Karpas-422 (cell line): ENCODE measurements at places on chromosomes 2 and 18. TPM values are rescaled to one million over a fixed set of nuclear protein-coding genes. Genes with fewer than 3 reads are reported as not detected.

- H3K4me3 ChIP-seq, result no peak overlapping the region
- H3K4me1 ChIP-seq, result peaks cover 7% of the 10 kb centered on the region
- H3K27me3 ChIP-seq, result no peaks in the 10 kb centered on the region
- H3K27ac ChIP-seq, result no peak overlapping the region
Measured at GRCh38 chr2:231597014-231597611, 4.4 kb downstream of the TEX44 start.

DNA sequence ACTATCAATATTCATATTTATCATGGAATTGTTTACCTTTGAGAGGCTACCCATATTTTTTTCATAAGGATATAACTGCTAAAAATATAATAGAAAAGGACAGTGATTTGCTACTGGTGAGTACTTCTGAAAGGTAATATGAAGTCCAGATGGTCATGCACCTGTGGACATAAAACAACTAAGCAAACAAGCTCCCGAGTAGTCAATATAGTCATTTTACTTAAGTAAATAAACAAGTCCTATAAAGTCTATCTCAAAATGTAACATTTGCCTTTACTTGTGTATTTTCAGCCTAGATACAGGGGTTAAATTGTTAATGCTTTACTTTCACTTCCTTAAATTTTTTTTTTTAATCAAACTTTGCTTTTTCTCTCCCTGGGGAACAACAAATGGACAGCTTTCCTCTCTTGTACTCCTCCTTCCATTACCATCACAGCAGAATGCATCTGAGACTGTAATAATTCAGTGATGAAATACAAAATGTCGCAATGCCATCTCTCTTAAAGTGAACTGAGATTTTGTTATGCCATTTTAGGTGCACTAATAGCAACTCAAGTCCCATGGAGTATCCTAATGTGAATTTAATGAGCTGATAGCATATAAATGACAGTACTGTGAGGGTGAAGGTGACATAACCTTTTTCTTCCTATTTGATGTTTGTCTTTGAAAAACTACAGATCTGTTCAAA, 1325.4 kb upstream of the ZEB2 start:
- H3K36me3 ChIP-seq, result no peaks in the 10 kb centered on the region
- peak; percentile 68 for DNase-seq
- no peak overlapping the region for H3K27ac ChIP-seq
- no peak overlapping the region for H3K4me3 ChIP-seq
- H3K4me1 ChIP-seq, result peaks cover 15% of the 10 kb centered on the region

- H3K27me3 ChIP-seq, result no peaks in the 10 kb centered on the region
Measured at GRCh38 chr18:10099539-10100140, 185.8 kb downstream of the VAPA start.

WNT6 gene
- 7.8 and 7.9 TPM in 2 replicates for total RNA-seq

TEKT4 gene
- not detected in 2 replicates for total RNA-seq

- H3K27me3 ChIP-seq, result no peaks in the 10 kb centered on the region
- no peak overlapping the region for H3K27ac ChIP-seq
- no peaks in the 10 kb centered on the region for H3K4me1 ChIP-seq
- H3K4me3 ChIP-seq, result no peak overlapping the region
- DNase-seq, result no peak
Measured at GRCh38 chr2:44801289-44801840, 140.1 kb upstream of the SIX3 start.

INPP5D gene
- 145 and 155 TPM in 2 replicates for total RNA-seq

- H3K36me3 ChIP-seq, result no peaks in the 10 kb centered on the region
- H3K4me3 ChIP-seq, result no peak overlapping the region
- no peaks in the 10 kb centered on the region for H3K4me1 ChIP-seq
- no peak overlapping the region for H3K27ac ChIP-seq
Measured at GRCh38 chr2:140041239-140041638, 1261.0 kb upstream of the NXPH2 start.

- H3K27ac ChIP-seq, result peak overlapping the region; percentile 24; the same call in 1 of the 2 replicates
- no peaks in the 10 kb centered on the region for H3K36me3 ChIP-seq
- peaks cover 53% of the 10 kb centered on the region for H3K4me1 ChIP-seq
- H3K4me3 ChIP-seq, result peak overlapping the region; percentile 71
- no peak for DNase-seq
- H3K27me3 ChIP-seq, result no peaks in the 10 kb centered on the region
Measured at GRCh38 chr2:74439373-74439772, 2.4 kb downstream of the RTKN start.

GRCh38 chr2:98359986-98360385, 13.7 kb downstream of the CNGA3 start:
- no peaks in the 10 kb centered on the region for H3K4me1 ChIP-seq
- no peaks in the 10 kb centered on the region for H3K27me3 ChIP-seq
- no peak overlapping the region for H3K27ac ChIP-seq
- H3K4me3 ChIP-seq, result no peak overlapping the region

DNA sequence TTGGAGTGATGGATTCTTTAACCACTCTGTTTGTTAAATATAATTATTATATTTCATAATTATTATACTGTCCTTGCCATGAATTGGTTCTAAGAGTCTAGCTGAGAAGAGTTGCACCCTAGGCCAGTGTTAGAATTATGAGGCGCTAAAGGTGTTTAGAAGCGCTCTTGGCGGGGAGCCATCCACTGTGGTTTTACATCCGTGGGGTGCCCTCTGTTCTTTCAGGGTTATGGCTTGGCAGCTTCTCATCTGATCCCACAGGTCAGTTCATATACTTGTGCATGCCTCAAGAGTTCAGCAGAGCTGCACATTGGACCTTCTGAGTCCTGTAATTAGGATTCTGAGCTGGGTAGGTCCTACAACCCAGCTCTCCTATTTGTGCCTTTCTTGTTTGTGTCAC, 9.1 kb downstream of the ASAP2 start:
- H3K36me3 ChIP-seq, result no peaks in the 10 kb centered on the region
- H3K27ac ChIP-seq, result no peak overlapping the region
- H3K27me3 ChIP-seq, result no peaks in the 10 kb centered on the region
- no peak for DNase-seq
- no peaks in the 10 kb centered on the region for H3K4me1 ChIP-seq
- H3K4me3 ChIP-seq, result no peak overlapping the region

ARHGAP15 gene
- total RNA-seq, result 65.6 and 82.8 TPM in 2 replicates

MBOAT2 gene
- not detected in 2 replicates for total RNA-seq

DNA sequence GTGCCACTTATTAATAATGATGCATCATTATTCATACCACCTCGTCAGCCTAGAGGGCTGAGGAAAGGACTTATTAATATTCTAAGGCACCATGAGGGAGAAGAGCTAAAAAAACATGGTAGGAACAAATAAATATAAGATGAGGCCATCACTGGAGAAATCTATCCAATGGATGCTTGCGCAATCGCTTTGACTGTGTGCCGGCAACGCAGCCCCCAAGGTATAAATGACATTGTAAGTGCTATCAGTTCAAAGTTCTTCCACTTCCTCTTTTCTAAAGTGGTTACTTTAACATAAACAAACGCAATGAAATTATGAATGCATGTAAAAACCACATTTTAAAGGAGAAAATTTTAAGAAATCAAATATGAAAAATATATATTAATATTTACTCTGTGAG, 164.6 kb downstream of the EIPR1 start:
- peak overlapping the region; percentile 93 for H3K27ac ChIP-seq
- H3K27me3 ChIP-seq, result no peaks in the 10 kb centered on the region
- H3K4me1 ChIP-seq, result peaks cover 30% of the 10 kb centered on the region
- peaks cover 4% of the 10 kb centered on the region; the same call in 1 of the 2 replicates for H3K36me3 ChIP-seq
- H3K4me3 ChIP-seq, result peak overlapping the region; percentile 47

KCTD1 gene
- 2.1 and 4.9 TPM in 2 replicates for total RNA-seq

KCNG2 gene
- not detected in 2 replicates for total RNA-seq

FAM124B gene
- total RNA-seq, result not detected in 2 replicates

SERPINB12 gene
- total RNA-seq, result not detected in 2 replicates

DNA sequence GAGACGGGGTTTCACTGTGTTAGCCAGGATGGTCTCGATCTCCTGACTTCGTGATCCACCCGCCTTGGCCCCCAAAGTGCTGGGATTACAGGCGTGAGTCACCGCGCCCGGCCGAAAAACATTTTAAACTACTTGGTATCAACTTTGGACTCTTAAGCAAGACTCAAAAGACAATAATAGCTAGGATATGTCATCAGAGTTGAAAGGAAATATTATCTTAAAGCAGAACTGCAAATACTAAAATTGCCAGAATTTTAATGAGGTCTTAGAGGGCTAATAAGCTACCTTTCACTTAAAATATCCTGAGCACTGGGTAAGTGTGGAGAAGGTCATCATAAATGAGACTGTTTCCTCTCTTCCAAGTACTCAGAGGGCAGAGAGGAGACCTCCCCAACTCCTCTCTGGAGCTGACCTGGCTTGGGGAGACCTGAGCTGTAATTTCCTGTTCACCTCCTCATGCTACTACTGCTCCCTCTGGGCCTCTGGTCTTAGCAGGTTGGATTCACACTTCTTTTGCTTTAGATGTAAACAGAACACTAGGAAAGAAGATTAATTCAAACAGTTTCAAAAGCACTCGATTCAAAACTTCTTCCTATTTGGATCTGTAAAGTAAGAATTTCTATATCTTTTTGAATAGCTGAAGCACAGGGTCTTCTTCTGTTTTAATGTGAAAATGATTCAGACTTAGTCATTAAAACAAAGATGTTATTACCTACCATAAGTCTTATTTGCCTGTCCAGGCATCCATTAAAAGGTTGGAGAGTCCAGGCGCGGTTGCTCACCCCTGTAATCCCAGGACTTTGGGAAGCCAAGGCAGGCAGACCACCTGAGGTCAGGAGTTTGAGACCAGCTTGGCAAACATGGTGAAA, 16.5 kb downstream of the CNRIP1 start:
- H3K36me3 ChIP-seq, result no peaks in the 10 kb centered on the region
- H3K4me1 ChIP-seq, result no peaks in the 10 kb centered on the region
- no peak for DNase-seq
- no peak overlapping the region for H3K27ac ChIP-seq
- no peak overlapping the region for H3K4me3 ChIP-seq

DNA sequence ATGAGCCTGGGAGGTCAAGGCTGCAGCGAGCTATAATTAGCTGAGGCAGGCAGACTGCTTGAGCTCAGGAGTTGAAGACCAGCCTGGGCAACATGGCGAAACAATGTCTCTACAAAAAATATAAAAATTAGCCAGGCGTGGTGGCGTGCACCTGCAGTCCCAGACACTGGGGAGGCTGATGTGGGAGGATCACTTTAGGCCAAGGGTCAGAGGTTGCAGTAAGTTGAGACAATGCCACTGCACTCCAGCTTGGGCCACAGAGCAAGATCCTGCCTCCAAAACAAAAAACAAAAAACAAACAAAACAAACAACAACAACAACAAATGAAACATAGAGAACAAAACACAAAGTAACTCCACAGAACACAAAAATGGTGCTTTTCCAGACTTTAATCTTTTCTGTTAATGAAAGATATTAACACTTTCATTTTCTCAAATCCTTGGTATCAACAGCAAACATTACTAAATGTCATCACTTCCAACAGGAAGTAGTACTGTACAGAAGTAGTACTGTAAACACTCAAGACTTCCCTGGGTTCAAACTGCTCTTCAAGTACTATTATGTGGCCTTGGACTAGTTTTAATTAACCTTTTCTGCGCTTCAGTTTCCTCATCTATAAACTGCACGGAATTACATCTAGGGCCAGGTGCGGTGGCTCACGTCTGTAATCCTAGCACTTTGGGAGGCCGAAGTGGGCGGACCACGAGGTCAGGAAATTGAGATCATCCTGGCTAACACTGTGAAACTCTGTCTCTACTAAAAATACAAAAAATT, 27.9 kb downstream of the PUM2 start:
- no peak overlapping the region for H3K4me3 ChIP-seq
- H3K27me3 ChIP-seq, result no peaks in the 10 kb centered on the region
- no peak for DNase-seq
- H3K27ac ChIP-seq, result peak overlapping the region; percentile 92

TANC1 gene
- total RNA-seq, result not detected in 2 replicates

CD302 gene
- not detected in 2 replicates for total RNA-seq

DNA sequence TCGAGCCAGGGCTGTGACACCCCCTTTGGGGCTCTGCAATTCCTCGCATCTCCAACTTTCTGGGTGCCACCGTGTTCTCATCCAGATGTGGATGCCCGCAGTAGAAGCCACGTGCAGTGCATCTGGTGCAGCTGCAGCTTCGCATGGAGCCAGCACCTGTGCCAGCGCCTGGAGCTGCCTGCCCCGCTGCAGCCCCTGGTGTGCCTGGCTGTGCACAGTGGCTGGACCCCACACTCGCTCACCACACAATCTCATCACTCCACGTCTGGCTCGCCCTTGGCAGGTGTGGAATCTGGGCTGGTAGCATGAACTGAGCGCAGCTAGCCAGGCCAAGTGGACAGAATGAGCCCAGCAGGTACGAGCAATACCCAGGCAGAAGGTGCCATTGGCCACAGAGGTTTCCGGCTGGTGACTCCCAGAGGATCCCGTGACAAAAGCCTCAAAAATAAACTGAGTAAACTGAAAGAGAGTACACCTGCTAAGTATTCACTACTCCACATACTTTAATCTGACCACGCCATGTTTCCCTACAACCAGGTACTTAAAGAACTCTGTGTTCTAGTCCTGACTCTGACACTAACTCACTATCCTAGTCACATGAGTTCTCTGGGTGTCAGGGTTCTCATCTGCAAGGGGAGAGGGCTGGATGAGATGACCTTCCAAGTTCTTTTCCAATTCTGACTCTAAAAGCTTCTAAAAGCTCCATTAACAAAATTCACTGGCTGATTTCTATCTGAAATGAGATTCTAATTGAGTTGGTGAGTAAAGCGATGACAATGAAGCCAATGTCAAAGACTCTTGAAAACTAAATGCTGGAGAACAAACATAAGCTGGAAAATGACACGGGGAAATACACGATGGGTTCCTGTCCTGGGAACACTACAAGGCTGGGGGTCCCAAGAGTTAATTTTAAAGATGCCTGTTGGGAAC, 37.1 kb downstream of the RNF152 start:
- no peak overlapping the region for H3K4me3 ChIP-seq
- H3K4me1 ChIP-seq, result no peaks in the 10 kb centered on the region
- H3K27ac ChIP-seq, result no peak overlapping the region
- H3K36me3 ChIP-seq, result no peaks in the 10 kb centered on the region

- H3K4me1 ChIP-seq, result no peaks in the 10 kb centered on the region
- no peaks in the 10 kb centered on the region for H3K36me3 ChIP-seq
- H3K27me3 ChIP-seq, result no peaks in the 10 kb centered on the region
- H3K4me3 ChIP-seq, result no peak overlapping the region
Measured at GRCh38 chr2:134014196-134014960, 239.5 kb upstream of the MGAT5 start.

DNA sequence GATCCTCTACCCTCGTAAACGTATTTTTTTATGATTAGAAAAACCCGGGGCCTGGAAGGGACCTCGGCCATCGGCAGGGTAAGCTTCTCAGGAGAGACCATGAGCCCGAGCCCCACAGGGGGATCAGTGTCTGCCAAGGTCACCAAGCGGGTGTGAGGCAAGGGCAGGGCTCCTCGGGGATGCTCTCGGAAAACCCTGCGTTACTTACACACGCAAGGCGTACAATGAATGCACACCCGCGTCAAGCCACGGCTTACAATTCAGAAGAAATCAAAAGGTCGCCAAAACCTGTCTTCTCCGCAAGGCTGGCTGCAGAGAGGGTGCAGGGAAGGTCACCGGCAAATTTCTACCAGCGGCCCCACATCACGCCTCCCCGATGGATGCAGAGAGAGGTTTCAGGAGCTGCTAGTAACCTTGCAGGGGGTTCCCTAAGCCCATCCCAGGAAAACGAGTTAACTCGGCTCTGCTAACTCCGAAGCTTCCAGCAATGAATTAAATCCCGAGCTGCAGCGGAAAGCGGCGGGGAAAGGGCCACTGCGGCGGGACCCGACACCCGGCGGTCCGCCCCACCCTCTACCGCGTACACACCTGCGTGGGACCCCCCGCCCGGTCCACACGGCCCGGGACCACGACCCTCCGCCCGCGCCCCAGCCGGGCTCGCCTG, 638 bp downstream of the ST3GAL5 start:
- H3K27me3 ChIP-seq, result 0 out of 2 replicates have a peak, but pooled peaks cover 2% of the 10 kb centered on the region
- peak; percentile 54 for DNase-seq
- peaks cover 21% of the 10 kb centered on the region for H3K4me1 ChIP-seq
